ENCODE measurements at places on chromosomes 4 and X.

GRCh38 chr4:87975466-87975865, at the start of gene SPP1:
TSS of gene SPP1 (plus strand) at chr4:87975714. CDS start at chr4:87976896, 1,182 bp downstream.
- DNase-seq: peak; percentile 5

- no peak for DNase-seq
Observed at GRCh38 chrX:105658136-105658535, 164.2 kb upstream of the NRK start.

- DNase-seq: no peak
Observed at GRCh38 chr4:37590016-37590415, 96.2 kb downstream of the RELL1 start.

DNA sequence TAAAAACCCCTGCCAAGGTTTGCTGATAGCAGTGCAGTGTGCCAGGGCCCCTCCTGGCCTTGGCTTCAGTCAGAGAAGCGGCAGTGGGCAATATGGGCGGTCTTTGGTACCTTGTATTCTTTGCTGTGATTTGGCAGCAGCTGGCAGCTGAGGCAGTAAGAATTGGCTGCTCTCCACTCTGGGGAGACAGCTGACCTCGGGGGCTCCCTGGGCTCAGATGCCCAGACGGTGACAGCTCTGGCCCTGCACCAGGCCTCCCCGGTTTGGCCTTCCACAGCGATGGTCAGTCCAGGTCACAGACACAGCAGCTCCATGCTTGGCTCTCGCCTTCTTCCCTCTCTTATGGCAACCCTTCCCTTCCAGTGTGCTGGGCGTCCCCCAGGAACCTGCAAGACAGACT, 330.9 kb downstream of the BCOR start:
- DNase-seq: no peak

DNA sequence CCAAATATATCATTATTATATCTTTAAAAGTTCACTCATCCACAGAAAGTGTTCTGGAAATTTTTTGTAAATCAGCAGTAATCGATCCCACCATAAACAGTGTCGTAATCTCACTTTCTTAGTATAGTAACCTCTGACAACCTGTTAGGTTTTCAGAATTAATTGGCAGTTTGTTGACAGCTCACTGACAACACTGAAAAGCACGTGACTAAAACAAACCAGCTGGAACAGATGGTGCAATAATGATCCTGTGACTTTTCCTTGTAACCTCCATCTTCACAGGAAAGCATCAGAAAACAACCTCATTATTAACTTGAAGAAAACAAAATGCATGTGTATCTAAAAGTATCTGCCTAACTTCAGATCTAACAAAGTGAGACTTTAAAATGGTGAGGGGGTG, 48.5 kb downstream of the FSTL5 start:
- no peak for DNase-seq

DNA sequence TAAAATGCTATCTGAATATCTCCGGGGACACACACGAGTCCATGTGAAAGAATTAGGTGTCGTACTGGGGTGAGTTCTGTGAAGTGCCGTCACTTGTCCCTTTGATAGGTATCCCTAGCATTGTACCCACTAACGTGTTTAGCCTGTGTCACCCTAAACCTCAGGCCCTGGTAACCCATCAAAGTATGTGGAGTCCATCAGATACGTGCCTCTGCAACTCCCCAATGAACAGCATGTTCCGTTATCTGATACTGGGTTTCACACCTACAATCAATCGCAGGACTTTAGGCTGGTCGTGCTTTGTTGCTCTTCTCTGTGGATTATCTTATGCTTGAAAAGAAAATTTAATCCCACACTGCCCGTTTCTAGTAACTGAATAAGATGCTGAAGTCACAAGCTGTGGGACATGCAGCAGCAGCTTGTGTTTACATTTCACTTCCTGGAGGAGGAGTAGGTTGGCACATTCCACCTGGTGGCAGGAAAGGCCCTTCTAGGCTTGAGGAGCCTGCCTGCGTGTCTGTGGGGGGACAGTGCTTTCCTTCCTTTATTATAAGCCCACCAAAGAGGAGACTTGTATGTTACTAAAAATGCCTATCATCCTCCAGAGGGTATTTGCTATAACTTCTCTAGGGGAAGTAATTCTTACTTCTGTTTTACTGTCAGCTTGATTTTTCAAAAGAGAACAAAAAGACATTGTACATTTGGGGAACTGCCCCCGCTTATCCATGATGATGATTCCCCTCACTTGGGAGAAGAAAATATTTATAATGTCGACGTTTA, 127.2 kb downstream of the FNIP2 start:
- DNase-seq: no peak

DNA sequence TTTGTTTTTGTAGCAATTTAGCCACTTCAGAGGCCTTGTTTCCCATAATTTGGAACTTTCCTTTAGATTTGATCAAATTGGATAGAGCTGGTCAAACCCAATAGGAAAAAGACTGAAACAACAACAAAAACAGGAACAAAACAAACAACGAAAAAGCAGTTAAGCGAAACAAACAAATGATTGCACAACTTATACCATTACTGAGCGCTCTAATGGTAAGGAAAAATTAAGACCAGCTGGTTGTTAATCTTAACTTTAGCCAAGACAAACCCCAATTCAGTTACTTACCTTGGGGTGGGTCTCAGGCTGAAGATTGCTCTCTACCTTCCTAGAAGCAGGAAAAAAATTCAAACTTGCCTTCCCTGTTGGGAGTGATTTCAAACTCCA, 38.3 kb downstream of the SPCS3 start:
- DNase-seq: no peak

DNA sequence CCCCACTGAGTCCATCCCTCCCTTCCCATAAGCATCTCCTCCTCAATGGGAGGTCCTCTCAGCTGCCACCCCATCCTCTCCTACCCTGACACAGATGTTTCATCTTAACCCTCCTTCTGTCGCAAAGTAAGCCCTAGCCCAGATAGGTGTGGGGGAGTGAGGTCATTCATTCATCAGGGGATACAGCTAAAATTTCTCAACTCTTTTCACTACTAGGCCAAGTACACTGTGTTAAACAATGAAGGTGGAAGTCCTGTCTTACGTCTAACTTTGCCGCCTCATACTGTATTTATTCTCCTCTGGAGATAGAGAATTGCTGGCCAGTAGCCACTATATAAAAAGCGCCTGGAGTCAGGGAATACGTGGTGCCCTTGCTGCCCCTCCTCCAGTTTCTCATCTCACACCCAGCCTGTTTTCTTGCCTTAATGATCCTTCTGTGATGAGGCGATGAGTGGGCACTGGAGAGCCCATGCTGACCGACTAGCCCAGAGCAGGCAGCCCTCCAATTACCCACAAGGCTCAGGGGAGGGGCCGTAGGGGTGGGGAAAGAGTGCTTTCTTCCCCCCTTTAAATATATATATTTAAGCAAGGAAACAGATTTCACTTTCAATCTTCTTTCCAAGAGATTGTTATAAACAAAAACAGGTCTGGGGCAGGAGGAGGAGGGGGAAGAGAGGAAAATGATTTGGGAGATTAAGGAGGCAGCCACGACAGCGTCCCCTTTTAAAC, 149.5 kb downstream of the PJA1 start:
- DNase-seq: no peak

DNA sequence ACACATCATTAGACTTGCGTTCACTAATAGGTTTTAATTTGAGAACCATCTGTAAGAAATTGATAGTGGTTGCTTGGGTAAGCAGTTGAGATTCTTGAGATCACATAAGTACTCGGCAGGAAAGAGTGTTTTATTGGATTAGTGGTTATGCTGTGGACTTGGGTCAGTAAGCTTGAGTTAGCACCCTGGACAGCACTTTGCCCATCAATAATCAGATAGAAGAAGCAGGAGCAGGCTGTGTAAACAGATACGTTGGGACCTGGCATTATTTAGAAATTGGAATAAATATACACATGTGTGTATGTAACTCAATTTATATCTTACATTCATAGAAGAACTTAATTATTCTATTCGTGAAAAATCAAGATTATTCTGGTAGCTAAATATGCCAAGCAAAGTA, 357.5 kb upstream of the SMIM31 start:
- no peak for DNase-seq
